ENCODE measurements at places on chromosomes 1 and 21.
A peak's percentile ranks its signal among the peaks of the same experiment; 100 is the strongest.

- DNase-seq: no peak
Observed at GRCh38 chr1:173478094-173478674, 1.0 kb downstream of the PRDX6 start.

DNA sequence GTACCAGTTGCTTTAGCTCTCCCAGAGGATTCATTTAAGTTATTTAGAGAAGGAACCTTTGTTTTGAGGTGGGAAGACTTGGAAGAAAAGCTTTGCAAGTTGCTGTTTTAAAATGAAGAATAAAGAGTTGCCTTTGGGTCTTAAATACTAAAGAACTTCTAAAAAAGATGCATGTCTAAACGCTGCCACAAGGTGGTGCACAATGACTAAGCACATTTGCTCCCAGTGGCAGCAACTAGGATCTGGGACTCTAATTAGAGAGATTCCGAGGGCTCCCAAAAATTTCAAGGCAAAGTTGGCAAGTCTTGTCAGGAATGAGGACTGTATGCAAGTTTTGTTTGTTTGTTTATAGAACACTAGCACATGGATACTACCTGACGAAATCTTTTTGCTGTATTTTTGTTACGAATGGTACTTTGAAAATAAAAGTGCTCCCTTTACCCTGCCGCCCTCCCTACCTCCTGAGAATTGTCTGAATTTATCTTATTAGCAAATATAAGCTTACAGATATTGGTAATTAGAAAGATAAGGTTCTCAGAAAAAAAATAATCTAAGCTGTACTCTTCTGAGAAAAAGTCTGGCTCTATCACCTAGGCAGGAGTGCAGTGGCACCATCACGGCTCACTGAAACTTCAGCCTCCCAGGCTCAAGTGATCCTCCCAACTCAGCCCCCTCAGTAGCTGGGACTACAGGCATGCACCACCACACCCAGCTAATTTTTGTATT lies 121.8 kb downstream of the HFM1 start:
- DNase-seq: peak; percentile 17

DNA sequence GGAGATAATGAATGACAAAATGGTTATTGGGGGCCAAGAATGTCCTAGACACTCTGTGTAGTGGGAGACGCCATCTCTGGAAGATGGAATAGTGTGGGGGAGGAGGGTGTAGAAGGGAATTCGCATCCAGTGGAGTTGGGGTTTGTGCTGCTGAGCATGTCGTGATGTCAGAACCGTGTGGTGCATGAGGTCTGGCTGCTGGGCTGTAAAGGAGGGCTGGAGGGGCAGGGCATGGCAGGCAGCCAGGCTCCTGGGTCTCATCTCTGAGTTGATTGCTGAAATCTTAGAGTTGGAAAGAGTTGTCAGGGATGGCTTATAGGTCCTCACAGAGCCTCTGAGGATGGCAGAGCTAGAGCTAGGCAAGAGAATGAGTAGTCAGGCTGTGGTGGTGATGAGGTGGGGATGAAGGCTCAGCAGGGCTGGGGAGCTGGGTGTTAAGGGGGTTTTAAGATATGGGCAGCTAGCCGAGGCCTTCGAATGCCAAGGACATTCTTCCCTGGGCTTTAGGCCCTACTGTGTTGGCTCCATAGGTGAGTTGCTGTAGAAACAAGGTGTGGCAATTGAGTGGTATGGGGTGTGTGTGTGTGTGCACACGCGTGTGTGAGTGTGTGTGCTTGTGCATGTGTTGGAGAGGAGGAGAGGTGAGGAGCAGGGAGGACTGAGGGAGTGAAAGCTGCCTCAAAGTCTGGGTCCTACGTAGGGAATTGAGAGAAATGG lies 1.9 kb downstream of the PPFIA4 start:
- DNase-seq: no peak

DNA sequence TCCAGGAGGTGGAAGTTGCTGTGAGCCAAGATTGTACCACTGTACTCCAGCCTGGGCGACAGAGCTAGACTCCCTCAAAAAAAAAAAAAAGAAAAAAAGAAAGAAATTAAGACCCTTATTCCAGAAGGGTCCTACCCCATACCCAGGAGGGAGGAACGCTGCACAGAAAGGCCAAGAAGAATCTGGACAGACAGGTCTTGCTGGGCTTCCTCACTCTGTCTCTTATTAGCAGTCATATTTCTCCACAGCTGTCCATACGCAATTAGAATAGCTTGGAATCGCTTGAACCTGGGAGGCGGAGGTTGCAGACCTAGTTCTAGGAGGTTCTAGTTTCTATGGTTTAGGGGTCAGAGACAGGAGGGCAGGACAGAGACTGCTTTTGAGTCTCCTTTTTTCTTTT lies 3.2 kb upstream of the PAQR7 start:
- no peak for DNase-seq

- no peak for DNase-seq
Observed at GRCh38 chr1:109538827-109539555, 681 bp upstream of the GPR61 start.

DNA sequence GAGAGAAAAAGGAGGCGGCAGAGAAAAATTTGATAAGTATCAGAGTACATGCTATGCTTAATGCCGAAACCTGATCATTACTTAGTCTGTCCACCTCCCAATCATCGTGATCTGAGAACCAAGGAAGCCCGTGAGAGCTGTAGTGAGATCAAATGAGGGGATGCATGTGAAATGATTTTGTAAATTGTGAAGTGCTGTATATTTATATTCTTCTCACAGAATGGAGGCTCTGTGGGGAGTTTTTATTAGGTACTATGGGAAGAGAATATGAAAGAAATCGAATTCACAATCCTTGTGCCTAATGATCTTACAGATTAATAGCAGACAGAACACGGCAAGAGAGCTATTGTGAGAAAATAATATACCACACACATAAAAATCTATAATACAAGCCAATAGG lies 115.5 kb downstream of the LYPLAL1 start:
- no peak for DNase-seq

DNA sequence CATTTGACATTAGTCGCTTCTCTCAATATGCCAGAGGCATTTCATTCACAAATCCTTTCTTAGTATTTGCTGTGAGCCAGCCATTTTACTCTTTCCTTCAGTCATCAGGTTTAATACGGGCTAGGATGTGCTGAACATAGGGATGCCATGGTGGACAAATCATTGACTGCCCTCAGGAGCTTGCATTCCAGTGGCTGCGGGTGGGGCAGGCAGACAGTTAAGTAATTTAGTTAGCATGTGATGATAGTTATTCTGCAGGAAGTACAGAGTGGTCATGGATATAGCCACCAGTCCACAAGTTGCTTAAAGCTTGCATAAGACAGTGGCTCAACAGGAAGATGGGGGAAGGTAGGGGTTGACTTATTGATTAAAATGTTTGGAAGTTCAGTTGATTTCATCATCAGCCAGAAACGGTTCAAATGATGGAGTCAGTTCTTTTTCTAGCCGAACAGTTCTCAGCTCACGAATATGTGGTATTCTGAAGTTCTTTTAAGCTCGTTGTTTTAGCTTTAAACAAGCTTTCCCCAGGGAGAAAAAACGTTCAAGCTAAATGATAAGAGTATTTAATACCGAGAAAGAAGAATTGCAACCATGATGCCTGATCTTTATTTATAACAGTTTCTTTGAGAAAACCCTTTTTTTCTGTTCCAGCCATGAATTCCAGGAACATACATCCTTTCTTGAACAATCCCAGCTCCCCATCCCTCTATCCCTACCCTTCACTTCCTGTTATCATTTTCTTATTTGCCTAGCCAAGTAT lies 1.4 kb downstream of the SLC22A15 start:
- no peak for DNase-seq

DNA sequence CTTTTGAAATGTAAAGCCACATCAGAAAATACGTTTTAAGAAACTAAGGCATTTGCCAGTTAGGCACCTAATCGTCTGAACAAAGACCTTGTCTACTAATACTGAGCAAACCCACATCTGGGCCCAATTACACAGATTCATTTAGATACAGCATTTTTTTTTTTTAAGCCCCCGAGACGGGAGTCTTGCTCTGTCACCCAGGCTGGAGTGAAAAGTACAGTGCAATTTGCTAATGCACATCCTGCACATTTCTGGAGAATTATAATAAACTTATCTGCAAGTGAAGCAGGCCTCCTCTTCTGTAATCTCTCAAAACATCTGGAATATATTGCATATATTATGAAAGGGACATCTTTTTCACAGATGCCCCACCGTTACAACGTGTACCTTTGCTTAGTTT lies 3.3 kb downstream of the RSRP1 start:
- no peak for DNase-seq

DNA sequence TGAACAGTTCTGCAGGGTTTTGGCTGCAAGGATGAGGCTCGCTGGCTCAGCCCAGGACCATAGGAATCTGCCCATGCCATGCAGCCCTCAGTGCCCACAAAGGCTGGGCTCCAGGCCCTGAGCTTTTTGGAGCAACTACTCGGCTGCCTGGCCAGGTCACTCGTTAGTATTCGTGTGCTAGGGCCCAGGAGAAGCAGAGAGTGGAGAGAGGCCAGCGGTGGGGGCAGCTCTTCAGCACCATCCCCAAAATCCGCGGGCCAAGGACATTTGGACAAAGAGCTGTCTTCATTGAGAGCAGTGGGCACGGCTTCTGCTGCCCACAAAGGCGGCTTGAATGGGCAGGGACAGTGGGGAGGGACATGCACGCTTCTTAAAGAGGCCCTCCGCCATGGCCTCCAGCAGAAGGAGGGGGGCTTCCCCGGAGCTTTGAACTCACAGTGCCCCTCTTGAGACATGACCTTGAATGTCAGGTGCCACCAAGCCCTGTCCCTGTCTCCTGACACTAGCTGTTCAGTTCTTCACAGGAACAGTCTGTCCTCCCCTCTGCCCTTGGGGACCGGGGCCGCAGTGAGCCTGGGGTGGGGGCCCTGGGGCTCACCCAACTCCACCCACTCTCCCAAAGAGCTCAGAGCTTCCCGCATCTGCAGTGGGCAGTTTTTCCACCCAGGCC lies 106.1 kb upstream of the ARHGEF16 start:
- DNase-seq: no peak

GRCh38 chr1:157490467-157491165 lies 61.7 kb downstream of the FCRL5 start:
- peak; percentile 71 for DNase-seq

DNA sequence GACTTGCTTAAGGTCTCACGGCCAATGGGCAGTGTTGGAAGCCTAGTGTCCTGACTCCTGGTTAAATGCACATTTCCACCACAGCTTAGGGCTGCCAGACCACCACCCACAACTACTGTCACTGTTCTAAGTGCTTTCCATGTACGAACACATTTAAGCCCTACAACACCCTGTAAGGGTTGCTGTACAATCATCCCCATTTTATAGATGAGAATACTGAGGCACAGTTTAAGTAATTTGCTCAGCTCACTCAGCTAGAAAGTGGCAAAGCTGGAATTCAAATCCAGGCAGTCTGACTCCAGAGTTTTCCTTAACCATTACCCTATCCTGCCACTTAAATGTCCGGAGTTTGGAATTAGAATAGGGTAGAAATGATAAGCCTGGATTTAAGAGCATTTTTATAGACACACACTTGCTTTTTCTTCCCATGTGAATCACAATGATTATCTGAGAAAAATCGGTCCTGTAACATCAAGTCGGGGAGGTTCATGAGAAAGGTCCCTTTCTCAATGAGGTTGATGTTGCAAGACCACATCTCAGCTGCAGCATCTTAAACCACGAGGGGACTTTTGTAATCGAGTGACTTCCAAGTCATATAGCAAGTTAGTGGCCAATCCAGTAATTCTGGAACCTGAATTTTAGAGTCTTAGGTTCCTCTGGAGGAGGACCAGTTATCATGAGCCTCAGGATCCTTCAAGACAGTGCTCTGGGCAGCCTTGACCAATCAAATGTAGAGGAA lies 8.6 kb downstream of the E2F2 start:
- no peak for DNase-seq

DNA sequence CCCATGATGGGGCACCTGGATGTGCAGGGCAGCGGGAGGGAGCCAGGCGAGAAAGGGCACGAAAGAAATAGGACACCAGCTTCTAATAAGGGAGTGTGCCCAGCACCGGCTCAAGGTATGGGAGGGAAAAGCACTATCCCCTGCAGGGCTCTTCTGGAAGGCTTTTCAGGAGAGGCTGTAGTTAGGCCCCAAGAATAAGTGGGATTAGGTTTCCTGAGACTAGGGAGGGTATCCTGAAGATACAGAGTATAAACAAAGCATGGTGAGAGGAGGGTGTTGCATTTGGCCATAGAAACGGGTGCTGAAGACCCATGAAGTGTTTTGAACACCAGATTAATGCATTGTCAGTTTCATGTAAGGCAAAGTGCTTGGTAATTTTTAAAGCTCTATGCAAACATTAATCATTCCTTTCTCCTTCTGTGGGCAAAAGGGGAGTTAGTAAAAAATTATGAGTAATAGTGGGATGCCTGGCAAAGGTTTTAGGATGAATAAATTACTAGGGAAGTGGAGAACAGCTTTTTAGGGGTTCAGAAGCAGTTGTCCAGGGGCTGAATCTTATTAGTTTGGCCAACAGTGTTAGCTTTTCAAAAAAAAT lies 74.0 kb downstream of the SYT6 start:
- DNase-seq: no peak

GRCh38 chr1:172719694-172720138 lies 60.8 kb downstream of the FASLG start:
- DNase-seq: no peak

GRCh38 chr1:68142036-68142435 lies 90.3 kb downstream of the WLS start:
- no peak for DNase-seq

GRCh38 chr1:213651077-213651476 lies 336.7 kb upstream of the PROX1 start:
- DNase-seq: no peak

DNA sequence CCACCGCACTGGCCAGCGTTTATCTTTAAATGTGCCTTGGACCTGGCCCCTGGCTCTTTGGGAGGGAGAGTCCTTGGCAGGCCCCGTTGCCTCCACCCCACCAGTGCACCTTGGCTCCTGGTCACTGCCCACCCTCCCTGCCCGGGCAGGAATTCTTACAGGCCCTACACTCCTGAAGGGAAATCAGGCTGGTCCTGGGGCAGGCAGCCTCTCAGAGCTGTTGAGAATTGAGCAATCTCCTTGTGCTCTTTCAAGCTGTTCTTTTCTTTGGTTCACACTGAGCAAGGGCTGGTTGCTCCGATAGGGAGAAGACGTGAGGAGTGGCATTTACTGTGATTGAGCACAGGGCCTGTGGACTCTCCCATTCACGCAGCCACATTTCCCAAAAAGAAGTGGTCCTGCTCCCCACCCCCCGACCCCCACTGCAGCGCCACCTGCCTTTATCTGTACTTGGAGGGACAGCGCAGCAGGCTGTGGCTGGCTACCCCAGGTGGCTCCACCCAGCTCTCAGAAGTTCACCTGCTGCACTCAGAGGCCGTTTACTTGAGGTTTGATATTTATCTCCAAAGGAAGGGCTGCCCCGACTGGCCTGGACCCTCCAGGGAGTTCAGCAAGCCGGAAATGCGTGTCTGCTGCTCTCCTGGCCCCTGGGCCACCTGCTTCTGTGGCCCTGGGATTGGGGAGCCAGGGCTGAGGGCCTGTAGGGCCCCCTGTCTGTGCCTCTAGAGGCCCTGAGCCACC lies 47.8 kb downstream of the SKI start:
- no peak for DNase-seq

DNA sequence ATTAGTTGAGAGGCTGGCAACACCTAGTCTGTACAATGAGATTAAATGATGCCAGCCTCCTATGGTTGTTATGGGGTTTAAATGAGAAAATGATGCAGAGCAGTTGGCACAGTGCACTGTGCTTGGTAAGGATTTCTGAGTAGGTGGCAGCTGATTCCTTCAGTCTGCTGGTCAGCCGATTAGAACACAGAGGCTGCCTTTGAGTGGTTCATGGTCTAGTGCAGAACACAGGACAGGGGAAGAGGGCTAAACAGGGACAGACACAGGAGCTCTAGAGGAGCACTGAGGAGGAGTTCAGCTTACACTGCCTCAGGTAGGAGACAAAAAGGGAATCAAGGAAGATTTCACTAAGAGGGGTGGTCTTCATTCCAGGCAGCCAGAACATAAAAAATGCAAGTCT lies 1.4 kb downstream of the TIE1 start:
- DNase-seq: no peak

- peak; percentile 75 for DNase-seq
Observed at GRCh38 chr1:156114101-156114918, at the start of gene LMNA. Gene LMNA (plus strand): TSS chr1:156114711. CDS start chr1:156114919, 208 bp downstream.

All from stimulated activated CD4-positive, alpha-beta T cell treated with anti-CD3 and anti-CD28 coated beads, Interleukin-12 subunit alpha, Interleukin-12 subunit beta, amount 100 ng/mL, for 24 hours (primary cell).